GM18507 (cell line): ENCODE measurements at places on chromosomes 5 and 9.

DNA sequence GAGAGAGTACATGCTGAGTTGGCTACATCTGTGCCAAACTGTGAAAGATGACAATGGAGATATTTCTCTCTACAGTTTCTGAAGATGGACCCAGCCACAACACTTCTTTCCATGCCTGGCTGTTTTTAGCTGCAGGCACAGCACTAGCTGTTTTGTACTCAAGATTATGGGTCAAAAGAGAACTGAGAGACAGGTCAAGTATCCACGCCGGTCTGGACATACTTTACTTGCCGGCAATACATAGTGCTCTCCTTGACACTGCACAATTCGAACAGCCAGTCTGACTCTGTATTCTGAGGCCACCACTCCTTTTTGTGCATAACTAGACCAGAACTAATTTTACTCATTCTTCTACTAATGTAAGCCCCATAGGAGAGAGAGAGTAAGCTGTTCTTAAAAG, 2.6 kb downstream of the PRLR start:
- DNase-seq: no peak

GRCh38 chr5:114101153-114101552, 260.7 kb upstream of the KCNN2 start:
- no peak for DNase-seq

- no peak for DNase-seq
These were observed 71.3 kb downstream of the LMNB1 start for GRCh38 chr5:126848253-126848652.

GRCh38 chr5:179265514-179266290, 79.6 kb downstream of the ADAMTS2 start:
- no peak for DNase-seq

DNA sequence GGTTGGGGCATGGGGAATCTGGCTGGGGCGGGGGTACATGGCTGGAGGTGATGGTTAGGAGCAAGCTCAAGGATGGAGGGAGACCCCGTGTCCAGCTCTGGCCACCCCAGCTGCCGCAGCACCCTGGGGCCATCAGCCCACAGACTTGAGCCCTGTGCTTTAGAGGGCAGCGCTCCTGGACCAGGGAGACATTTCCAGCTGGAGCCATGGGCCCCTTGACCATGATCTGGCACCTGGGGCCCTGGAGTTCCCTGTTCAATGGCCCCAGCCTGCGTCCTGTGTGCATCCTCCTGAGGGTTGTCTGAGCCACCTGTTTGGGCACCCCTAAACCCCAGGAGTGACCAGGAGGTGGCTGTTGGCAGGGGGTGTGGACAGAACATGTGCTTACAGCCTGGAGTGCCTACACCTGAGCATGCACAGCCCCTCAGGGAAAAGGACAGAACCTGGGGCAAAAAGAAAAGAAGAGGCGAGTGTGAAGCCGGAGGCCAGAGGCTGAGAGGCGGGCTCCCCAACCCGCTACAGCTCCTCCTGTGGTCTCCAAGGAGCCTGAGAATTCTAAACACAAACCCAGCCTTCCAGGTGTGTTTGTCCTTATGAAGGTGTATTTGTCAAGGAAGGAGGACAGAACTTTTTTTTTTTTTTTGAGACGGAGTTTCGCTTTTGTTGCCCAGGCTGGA, 126.7 kb downstream of the C9orf50 start:
- DNase-seq: no peak

- no peak for DNase-seq
These were observed 4.3 kb downstream of the MGAT4B start for GRCh38 chr5:179802207-179802883.

DNA sequence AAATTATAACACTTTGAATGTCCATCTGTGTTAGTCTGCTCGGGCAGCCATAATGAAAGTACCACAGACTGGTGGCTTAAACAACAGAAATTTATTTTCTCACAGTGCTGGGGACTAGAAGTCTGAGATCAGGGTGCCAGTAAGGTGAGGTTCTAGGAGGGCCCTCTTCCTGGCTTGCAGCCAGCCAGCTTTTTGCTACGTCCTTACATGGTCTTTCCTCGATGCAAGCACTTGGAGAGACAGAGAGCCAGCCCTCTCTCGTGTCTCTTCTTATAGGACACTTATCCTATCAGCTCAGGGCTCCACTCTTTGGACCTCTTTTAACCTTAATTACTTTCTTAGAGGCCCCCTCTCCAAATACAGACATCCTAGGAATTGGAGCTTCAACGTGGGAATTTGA, 351.8 kb downstream of the SPOCK1 start:
- no peak for DNase-seq

GRCh38 chr5:82603033-82603987, 325.2 kb upstream of the RPS23 start:
- no peak for DNase-seq

GRCh38 chr5:136087961-136088871, 44.4 kb upstream of the SMAD5 start:
- DNase-seq: no peak

GRCh38 chr5:132100672-132101261, 27.2 kb downstream of the CSF2 start:
- DNase-seq: no peak

DNA sequence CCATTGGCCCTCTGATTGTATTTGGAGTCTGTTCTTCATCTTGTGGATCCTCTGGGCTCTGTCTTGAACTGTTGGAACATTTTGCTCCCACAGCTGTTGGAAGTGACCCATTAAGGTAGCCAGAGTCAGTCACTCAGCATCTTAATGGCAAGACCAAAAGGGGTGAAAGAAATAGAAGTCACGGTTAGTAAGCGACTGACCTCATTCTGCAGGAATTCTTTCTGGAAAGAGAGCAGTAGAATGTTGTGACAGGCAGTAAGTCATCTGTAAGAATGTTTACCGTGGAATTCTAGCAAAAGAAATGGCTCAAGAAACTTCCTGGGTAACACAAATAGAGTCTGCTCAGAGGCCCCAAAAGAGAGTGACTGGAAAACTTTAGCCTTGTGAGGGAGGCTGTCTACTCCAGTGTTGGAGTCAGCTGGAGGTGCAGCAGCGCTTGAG, 28.6 kb upstream of the TNC start:
- no peak for DNase-seq

DNA sequence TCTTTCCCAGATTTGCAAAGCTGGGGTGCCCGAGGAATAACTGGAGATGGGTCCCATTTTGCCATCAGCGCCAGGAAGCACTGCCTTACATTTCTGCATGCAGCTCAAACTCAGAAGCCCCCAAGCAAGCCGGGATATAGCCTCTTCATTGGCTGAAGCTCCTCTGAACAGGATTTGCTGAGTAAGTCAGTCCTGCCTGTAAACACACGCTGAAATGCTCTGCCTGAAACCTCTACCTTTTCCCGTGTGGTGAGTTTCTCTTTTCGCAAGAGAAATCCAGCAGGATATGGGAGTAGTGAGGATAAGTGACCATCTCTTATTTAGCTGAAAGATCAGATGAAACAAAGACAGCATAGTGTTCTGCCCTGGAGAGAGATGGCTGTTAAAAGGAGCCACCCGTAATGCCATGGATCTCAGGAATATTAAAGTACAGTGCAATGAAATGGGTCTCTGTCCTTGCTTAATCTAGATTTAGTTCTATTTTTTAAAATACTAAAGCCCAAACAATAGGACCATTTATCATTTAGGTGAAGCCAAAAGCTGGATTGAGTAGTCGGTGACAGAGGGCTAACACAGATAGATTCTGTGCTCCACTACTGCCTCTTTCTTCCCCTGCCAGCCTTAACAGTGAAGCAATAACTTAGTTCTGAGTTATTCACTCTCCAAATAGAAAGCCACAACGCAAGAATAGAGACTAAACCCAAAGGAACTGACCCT, 177.5 kb upstream of the PPP2R2B start:
- DNase-seq: no peak

DNA sequence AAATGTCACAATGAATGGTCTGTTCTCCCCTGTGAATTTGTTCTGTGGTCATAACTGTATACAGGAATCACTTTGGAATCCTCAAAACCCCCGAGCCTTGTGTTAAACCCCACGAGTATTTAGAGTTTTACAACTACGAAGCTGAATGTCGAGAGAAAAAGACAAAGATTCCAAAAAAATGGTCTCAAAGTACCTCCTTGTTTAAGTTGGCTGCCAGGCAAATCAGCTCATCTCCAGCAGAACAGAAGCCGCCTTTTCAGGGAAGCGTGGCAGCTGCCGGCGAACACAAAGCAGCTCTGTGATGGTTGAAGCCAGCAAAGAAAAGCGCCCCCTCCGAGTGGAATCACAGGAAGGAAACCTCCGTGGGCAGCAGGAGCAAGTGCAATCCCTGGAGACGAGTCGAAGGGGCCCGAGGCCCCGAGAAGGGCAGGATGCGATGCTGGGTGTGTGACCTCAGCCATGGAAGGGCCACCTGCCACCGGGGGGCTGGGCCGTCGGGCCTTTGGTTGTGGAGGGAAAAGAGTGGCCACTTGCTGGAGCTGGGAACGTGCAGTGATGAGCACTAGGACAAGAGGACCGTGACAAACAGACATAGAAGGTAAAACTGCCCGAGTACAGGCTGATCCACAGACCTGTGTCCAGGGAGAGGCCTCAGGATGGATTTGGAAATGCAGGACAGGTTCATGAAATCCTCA, 706.4 kb downstream of the SEMA5A start:
- DNase-seq: no peak

- no peak for DNase-seq
These were observed 29.7 kb upstream of the EFNA5 start for GRCh38 chr5:107700481-107700880.

DNA sequence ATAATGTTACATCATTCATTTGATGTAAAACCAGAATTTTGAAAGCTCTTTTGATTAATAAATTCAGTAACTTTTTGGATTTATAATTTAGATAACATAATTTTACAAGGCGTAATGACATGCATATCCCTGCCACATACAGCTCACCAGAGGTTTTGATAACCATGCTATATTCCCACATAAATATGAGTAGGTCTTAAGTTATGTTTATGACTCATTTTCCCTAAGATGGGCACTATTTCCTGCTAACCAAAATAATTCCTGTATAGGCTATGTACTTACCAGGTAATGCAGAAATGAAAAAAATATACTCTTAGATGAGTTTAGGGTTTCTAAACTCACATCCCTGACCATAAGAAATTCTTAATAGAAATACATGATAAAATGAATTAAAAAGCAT, 93.9 kb upstream of the EDIL3 start:
- DNase-seq: no peak

- no peak for DNase-seq
These were observed 440.9 kb upstream of the EDIL3 start for GRCh38 chr5:84825606-84826005.

DNA sequence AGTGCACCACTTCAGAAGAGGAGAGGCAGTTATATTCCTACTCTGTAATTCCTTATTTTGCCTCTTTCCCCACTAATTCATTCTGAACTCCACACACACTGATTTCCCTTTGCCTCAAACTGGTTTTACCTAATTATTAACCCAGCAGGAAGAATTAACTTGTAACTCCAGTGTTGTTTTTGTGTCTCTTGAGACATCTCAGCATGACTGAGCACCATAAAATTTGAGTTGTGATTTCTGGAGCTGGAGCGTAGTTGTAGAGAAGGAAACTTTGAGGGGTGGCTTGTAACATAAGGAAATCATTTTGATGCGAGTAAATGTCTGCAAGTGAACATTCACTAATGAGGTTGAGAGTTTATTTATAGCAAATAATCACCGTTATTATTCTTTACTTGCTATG, 265.2 kb downstream of the TMEM38B start:
- DNase-seq: no peak

- DNase-seq: no peak
These were observed 1206.7 kb downstream of the CDH12 start for GRCh38 chr5:21646469-21646868.

DNA sequence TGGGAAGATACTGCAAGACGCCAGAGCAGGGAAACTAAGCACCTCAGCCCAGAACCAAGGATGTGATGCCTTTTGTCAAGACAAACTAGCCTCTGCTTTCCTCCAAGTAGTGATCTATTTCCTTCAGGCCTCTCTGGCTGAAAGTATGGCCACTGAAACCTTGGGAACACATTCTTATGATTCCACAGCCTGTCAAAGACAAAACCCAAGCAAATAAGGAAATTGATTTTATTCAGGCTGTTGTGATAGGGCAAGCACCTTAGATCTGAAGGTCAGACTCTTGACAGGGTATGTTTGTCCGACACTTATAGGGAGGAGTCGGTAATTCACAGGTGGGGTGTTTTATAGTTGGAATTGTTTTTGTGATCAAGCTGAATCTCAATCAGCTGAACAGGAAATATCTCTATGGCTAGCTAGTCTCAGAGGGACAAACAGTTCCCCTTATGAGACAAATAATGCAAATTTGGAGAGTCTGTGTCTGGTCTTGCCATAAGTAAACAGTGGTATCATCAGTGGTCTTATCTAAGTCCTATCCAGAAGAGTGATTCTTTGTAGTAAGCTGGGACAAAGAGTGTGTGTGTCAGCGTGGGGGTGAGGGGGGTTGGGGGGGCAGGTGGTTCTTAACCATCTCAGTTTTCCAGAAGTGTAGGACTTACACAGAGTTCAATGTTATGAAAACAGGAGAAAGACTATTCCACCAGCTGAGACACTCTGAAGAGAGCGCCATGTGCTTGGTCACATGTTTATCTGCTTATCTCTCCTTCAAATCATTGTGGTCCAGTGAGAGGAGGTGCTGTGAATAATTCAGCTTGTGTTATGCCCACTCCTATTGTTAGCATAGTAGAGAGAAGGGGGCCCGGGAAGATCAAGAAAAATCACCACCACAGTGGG, 6.7 kb upstream of the ZCCHC10 start:
- DNase-seq: no peak

- DNase-seq: no peak
These were observed 266.6 kb upstream of the GAS1 start for GRCh38 chr9:87213948-87214347.

DNA sequence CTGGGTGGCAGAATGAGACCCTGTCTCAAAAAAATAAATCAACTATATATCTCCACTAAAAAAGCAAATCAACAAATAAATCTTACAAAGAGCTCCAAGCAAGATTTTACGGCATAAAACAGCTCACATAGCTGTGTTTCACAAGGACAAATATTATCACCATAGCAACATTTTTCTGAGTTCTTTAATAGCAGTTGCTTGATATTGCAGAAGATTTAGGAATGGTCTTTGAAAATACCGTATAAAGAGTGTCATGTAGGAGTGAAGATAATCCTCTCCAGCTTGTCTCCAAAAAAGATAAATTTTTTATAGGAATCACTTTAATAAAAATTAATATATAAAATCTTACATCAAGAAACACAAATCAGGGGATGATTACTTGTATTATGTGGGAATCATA, 36.6 kb upstream of the MYOT start:
- no peak for DNase-seq

- no peak for DNase-seq
These were observed 60.3 kb upstream of the RNU6ATAC start for GRCh38 chr9:134224567-134225093.
